ENCODE measurements at places on chromosomes 16 and 17.

- DNase-seq = no peak
Observed at GRCh38 chr16:51747329-51747728, 596.3 kb upstream of the SALL1 start.

- no peak for DNase-seq
Observed at GRCh38 chr17:34156401-34156740, 98.7 kb upstream of the CCL2 start.

DNA sequence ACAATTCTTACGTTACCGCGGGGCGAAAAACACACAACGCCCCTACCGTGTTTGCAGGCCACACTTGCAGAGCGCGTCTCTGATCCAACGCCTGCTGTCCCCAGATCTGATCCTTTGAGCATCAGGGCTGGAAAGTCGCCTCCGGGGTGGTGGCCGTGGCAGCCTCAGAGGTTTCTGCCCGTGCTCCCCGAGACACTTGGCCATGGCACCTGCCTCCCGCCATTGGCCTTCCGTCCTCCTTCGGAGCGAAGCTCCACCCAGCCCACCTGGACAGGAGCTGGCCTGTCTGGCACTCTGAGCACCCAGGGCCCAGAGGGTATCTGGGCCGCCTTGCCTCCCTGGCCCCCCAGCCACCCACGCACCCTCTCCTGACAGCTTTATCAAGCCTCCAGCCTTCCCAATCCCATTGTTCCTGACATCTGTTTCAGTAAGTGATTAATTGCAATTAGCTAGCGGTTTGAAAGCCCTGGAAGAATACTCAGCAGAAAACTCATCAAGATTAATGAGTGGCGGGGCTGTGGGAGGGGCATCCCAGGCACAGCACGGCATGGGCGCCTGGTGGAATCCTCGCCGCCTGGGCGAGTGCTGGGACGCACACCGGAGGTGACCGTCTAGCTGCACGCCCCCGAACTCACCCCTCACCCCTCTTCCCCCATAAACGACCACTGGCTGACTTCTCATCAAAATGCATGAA lies 181.5 kb upstream of the GSE1 start:
- DNase-seq = no peak

GRCh38 chr17:17845046-17845775 lies 8.4 kb upstream of the SREBF1 start:
- DNase-seq = no peak

DNA sequence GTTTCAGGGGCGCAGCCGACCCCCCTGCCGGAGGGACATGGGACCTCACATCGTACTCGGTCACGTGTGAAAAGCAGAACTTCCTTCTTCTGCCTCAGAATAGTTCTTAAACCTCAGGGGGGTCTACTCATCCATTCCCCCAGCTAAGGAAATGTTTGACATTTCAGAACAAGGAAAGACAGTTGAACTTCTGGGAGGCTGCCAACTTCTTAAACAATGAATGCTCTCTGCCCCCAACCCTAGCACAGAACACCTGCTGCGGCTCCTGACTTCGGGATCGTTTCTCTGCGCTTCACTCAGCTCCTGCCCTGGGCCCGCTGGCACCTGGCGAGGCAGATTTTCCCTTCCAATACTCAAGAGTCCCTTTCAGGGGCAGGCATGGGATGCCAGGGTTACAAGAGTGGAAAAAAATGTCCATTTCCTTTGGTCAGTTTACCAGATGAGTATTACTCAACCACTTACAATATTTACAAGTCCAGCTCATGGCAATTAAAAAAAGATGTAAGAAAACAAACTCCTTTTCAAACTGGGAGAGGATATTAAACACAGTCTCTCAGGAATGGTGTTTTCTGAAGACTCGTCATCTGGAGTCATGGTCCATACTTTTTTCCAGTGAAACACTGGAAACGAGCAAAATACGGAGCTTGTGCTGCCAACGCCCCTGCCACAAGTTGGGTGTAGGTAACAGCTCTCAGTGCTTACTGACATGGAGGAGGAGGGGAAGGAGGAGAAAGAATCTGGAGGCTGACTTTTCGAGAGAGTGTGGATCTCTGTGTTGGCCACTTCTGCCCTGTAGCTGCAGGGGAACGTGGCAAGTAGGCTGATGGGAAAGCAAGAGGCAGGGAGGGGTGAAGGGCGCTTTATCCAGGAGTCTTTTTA lies 235.7 kb downstream of the NTN1 start:
- no peak for DNase-seq

GRCh38 chr16:28478506-28479180 lies 6.5 kb upstream of the NPIPB7 start:
- DNase-seq = no peak

DNA sequence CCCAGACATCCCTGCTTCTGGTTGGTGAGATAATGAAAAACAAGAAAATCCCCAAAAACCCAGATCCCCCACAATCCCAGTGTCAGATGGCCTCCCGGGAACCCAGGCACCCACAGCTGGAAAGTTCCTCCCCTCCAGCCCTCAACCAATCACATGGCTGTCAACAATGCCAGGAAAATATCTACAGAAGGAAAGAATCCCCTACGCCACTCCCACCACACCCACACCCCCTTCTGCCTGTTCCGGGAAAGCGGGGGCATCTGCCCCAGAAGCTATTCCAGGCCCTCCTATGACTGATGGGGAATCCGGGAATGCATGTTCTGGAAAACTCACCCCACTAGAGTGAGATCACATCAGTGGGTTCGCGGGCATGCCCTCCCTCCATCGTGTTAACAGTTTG lies 1.8 kb downstream of the TMEM95 start:
- DNase-seq = no peak

DNA sequence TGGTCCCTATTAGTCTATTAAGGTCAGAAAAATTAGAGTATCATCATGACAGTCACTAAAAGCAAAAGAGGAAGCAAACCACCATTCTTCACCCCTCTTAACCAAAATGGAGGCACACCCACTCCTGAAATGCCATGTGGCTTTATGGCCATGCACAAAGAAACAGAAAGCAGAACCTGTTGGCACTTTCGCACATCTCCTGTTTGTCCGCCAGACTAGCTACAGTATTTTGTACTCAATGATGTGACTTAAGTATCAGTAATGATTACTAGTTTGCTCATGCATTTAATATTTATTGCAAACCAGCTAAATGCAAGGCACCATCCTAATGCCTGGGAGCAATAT lies 70.2 kb upstream of the GNAO1 start:
- DNase-seq = no peak

GRCh38 chr17:39187152-39187830 lies 10.2 kb downstream of the CACNB1 start:
- no peak for DNase-seq

DNA sequence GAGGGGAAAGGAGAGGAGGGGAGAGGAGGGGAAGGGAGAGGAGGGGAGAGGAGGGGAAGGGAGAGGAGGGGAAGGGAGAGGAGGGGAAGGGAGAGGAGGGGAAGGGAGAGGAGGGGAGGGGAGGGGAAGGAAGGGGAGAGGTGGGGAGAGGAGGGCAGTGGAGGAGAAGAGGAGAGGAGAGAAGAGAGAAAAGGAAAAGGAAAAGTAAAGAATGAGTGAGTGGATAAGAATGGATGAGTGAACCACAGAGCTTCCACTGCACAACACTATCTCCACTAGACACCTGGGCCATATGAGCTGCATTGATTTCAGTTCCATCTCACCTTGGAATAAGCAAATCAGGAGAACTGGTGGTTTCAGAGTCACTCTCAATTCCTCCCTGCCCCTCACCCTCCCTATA lies 204.1 kb upstream of the TOX3 start:
- DNase-seq = no peak

DNA sequence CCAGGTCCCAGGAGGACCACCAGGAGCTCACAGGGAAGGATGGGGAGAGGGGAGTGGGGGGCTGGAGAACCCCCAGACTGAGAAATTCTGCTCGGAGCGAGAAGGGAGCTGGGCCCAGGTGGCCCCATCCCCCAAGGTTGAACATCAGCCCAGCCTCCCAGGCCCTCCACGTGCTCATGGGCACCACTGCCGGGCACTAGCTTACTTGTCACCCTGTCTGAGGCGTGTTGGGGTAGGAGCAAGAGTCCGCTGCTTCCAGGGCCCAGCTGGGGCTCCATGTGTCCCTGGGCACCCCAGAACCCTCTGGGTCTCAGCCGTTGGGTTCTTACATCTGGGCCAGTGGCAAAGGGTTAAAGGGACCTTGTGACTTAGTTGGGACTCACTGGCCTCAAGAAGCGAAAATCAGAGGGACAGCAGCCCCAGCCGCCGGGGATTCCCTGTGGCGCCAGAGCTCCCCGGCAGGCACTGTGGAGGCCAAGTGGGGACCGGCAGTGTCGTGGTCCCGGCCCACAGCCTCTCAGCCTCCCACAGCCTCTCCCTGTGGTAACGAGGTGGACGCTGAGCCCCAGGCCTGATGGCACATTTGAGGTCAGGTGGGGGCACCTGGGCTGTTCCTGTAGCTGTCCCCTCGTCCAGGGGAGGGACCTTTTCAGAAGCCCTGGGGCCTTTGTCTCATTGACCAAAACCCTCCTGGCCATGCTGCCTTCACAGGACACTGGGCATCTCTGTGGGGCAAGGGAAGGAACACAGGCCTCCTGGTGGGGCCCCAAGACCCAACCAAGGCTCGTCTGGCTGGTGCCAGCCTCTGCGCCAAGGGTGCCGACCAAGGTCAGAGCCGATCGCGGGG lies 33.7 kb upstream of the CDH15 start:
- DNase-seq = no peak

DNA sequence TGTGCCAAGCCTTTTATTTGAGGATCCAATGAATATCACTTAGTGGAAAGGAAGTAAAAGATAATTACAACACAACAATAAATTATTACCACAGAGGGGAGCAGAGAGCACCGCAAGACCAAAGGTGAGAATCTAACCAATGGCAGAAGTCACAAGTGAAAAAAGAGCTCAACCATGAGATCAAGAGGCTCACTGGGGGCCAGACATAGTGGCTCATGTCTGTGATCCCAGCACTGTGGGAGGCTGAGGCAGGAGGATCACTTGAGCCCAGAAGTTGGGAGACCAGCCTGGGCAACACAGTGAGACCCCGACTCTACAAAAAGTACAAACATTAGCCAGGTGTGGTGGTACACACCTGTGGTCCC lies 17.7 kb downstream of the ANKRD11 start:
- no peak for DNase-seq

DNA sequence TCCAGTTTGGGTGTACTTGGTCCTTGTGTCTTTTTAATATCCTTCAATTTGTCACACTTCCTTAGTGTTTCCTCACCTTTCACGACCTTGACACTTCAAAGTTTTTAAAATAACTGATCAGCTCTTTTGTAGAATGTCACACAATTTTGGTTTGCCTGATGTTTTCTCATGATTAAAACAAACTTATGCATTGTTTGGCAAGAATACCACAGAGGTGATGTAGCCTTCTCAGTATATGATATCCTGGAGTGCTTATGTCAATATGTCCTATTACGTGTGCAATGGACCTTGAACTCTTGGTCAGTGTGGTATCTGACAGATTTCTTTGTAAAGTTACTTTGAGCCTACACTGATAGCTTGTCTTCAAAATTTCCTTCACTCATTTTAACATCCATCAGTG lies 297.4 kb downstream of the CNTNAP4 start:
- DNase-seq = no peak

- DNase-seq = no peak
Observed at GRCh38 chr17:57517632-57518456, 227.3 kb downstream of the CCDC182 start.

DNA sequence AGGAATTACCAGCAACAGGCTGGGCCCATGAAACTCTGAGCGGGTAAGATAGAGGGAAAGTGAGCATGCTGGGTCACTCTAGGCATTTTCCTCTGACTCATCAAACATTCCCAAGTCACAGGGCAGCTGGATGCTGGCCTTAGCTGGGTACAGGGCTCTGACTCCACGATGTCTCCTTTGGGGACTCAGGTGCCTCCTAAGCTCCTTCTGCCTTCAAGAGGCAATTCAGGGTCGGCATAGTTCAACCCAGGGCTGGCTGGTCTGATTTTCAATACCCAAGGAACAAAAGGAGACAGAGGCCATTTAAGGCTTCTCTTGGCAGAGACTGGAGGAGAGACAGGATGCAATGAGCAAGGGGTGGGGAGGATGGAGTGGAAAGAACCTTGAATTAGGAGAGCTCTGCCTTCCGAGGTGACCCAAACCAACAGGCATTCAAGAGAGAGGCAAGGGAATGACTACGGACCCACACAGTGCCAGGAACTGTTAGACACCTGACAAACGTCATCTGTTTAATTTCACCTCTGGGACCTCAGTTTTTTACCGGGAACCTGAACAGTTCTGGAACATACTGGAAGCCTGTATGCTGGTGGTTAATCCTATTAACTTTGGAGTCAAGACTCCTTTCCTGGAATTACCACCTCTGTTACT lies 910 bp downstream of the WBP2 start:
- no peak for DNase-seq

DNA sequence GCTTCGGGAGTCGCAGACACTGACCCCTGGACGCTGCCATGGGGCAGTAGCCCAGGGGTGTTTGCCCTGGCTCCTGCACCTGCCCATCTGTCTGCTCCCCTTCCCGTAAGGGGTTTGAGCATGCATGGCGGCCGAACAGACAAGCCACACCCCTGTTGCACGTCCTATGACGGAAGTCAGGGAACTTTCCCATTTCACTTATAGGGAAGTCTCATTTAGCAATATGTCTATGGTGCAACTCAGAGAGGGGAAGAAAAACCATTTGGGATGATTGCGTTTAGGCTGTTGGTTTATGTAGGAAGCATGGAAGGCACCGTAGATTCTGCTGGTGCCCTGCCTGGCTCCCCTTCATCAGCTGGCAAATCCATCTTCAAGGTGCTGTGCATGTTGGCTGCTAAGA lies 112.5 kb downstream of the HAPSTR1 start:
- no peak for DNase-seq

DNA sequence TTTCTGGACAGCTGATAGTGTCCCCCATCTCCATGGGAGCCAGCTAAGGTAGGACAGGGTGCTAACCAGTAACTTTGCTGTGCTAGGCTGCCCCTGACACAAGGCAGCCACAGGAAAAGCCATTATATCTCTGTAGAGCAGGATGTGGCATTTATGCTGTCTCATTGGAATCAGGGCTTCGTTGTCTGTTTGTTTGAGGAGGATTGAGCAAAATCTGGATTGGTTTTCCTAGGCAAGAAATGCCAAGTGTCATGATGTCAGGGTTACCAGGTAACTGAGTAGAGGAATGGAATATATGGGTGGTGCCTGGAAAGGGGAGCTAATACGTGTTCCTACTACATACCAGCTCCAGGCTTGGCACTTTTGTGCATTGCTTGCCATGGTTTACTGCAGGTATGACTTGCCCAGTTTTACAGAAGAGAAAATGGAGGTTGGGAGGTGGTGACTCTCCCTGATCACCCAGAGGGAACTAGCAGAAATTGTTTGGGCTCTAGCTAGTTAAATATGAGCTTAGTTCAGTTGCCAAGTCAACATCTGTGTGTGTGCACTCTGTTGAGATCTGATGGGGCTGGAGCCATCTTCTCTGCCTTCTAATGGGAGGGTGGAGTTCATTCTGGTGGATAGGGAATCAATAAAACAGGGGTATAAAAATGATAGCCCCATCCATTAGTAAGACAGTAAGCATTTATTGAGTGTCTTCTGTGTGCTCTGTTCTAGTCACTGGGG lies 33.9 kb downstream of the GNAO1 start:
- no peak for DNase-seq

GRCh38 chr16:69366431-69366830 lies 14.8 kb upstream of the TMED6 start:
- no peak for DNase-seq

- no peak for DNase-seq
Observed at GRCh38 chr16:10504404-10504885, 76.0 kb downstream of the EMP2 start.
